ENCODE measurements at places on chromosomes 7 and 10. TPM values are rescaled to one million over a fixed set of nuclear protein-coding genes. Genes with fewer than 3 reads are reported as not detected.
A peak's percentile ranks its signal among the peaks of the same experiment; 100 is the strongest.

DNA sequence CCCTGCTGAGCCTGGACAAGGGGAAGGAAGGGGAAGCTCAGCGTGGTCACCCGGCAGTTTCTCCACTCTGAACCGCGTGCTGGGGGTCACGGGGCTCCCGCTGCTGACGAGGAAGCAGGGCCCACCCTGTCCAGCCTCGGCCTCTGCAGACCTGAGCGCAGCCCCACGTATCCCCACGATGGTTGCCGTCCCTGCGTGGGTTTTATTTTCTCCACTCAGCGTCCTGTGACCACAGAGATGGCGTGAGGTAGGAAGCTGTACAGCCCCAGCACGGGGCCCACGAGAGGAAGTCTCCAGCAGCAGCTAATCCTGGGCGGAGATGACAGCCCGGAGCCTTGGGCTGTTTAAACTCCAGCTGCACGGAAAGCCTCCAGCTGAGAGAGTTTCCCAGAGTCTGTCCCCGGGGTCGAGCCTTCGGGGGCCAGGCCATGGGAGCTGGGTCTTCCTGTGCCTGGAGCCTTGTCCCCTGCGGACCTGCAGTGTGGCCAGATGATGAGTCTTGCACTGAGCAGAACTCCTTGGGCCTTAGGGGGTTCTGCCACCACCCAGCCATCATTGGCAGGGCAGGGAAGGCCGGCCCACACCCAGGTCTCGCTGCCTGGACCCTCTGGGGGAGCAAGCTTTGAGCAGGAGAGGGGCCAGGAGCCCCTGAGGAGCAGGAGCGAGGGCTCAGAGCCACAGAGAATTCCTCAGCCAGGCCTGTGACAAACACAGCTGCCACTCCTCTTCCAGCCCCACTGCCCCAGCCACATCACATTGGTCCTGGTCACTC, 72.8 kb upstream of the FAM20C start:
- no peak for DNase-seq

DNA sequence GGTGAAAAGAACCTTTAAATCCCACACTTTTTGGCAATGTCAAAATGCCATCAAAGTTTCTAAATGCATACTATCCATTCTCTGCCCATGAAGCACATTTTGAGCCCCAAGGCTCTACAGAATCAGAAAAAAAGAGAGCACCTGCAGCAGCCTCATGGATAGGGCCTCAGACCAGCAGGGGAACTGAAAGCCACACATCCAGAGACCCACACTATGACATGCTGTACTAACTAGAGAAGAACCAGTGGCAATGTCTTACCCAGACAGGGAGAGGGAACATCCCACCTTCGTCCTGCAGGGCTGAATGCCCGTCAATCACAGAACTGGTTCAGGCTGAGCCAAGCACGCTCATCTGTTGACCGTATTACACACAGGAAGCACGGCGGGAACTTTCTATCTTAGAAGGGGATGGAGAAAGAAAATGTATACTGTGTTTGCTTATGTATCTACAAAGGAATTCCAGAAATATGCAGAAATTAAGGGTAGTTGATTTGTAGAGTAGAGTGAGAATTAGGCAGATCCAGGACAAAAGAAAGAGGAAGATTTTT, 237.2 kb downstream of the GLI3 start:
- no peak for DNase-seq

DNA sequence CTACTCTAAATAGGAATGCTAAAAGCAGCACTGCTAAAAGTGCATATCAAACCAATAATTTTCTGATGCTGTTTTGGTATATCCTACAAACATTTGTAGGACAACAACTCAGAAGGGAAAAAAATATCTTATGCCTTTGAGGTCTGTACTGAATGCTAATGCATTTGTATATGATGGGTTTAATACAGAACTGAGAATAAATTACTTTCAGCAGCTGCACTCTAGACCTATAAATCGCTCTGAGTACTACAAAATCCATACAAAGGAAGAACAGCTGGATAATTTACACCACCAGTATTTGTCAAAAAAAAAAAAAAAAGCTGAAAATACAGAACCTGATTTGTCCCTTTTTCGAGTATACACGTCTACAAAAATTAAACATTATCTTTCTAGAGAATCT, 344.0 kb downstream of the LRRTM3 start:
- DNase-seq: no peak

DNA sequence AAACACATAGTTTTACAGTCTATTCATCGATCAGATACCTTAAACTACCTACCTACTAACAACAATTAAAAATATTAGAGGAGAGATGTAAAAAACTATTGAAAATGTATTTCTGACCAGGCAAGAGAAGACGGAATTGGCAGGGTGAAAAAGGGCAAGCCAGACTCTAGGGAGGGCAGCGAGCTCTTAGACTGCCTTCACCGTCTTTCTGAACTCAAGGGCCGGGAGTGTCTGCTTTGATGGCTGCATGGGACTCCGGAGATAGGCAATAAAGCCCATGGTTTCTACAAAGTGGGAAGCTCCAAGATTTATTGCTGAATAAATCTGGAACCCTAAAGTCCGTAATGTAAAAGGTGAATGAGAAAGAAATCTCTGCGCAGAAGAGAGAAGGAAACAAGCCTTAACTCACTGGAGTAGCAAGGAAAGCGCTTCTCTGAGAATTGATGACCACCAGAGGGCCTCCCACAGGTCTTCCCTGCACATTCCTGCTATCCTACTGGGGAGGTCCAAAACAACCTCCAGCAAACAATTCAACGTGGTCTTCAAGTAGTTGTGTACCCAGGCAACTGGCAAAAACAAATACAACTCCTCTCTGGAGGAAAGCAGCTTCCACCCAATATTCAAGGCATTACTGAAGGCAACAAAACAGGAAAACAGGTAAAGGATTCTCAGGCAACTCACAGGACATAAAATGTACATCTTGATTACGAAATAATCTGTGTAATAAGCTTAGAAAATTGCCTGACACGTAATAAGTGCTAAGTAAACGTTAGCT, 181.3 kb downstream of the SDK1 start:
- DNase-seq: peak; percentile 91

DNA sequence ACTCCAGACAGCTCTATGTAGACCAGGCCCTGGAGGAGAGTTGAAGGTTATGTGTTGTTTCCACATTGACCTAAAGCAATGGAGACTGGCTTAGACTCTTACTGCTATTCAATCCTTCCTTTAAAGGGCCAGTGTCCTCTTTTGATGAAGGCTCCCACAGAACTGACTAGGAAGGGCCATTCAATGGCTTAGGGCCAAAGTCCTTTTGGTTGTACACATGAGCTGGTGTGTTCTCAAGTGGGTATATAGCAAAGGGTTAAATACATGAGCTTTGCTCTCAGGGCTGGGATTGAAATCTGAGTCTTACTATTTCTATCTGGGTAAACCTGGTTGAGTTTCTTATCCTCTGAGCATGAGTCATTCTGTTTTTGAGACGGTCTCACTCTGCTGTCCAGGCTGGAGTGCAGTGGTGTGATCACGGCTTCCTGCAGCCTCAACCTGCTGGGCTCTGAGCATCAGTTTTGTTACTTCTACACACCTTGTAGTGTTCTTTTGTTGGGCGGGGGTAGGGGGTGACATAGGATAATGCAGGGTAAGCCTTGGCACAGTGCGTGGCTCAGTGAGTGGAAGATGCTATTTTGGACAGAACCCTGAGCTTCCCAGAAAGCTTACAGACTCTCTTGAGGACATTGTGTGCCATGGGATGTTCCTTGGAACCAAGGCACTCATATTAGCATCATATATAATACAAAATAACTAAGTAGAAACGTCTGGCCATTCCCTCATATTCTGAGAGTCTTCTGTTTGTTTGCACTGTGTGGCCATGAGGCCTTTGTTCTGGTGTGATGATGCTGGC, 90.1 kb downstream of the ABCC2 start:
- DNase-seq: no peak

DNA sequence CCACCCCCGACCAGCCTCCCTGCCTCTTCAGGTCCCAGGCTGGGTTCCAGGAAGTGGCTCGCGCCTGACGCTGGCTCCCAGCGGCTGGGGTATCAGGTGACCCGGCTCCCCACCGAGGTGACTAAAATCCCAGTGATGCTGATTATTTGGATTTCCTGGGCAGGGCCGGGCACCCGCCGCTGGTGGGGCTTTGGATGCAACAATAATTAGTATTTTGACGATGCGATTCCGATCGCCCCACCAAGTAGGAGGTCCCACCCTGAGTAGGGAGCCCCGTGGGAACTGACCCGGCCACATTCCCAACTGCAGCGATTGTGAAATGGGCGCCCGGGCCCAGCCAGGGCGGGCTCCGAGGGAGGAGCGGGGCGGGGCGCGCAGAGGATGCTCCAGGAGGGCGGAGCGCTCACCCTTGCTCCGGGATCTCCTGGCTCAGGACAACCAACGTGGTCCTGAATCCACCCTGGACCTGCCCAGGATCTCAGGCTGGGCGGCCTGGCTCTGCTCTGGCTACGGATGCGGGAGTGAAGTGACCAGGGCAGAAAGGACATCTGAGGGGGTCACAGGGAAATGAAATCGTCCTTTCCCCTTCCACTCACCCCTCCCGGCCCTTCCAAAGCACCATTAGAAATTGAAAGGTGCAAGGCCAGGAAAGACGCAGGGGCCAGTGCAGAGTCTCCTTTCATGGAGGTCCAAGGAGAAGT, 32.6 kb downstream of the DUSP5 start:
- peak; percentile 92 for DNase-seq

GRCh38 chr7:17120756-17121155, 177.7 kb upstream of the AHR start:
- DNase-seq: no peak

- no peak for DNase-seq
Observed at GRCh38 chr7:116511552-116512519, 12.3 kb downstream of the CAV2 start.

- no peak for DNase-seq
Observed at GRCh38 chr10:100645613-100646392, 99.6 kb upstream of the PAX2 start.

GRCh38 chr7:47726047-47726726, 144.3 kb upstream of the TNS3 start:
- no peak for DNase-seq

The ZKSCAN5 gene
- total RNA-seq: 13.4 TPM

The CDH23 gene
- total RNA-seq: 4.3 TPM

The ASZ1 gene
- not detected for total RNA-seq

The TMEM130 gene
- total RNA-seq: 1.5 TPM
